ENCODE measurements at places on chromosomes 7 and 10. TPM values are rescaled to one million over a fixed set of nuclear protein-coding genes. Genes with fewer than 3 reads are reported as not detected.

The SLC16A9 gene
- 2.5 TPM for total RNA-seq

GRCh38 chr7:116329686-116330503, 119.6 kb downstream of the TES start:
- no peaks in the 10 kb centered on the region for H3K27me3 ChIP-seq
- no peaks in the 10 kb centered on the region for H3K4me1 ChIP-seq
- H3K27ac ChIP-seq: no peak overlapping the region

DNA sequence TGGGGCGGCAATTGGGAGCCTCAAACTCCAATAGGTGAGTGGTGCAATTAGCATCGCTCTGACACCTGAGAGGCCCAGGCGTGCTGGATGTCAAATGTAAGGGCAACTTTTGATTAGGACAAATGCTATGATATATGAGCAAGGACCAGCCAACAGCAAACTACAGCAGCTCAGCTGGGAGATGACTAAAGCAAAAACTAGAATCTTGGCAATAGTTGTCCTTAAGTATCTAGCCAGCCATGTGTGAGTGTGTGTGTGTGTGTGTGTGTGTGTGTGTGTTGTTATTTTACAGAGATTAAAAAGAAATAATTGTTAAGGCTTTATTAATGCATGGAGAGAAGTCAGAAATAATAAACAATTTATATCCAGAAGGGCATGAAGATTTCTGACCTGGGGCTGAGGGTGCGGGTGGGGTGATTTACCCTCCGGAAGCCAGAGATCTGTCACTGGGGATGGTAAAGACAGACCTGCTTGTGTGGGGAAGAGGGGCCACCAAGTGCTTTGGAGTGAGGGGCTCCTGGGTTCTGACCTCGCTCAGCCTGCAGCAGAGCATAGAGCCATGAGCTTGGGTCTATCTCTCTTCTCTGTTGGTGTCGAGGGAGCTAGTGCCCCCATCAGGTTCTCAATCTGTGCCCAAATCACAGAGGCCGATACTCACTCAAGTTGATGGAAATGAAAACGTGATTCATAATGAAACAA, 77.3 kb downstream of the EMX2 start:
- no peaks in the 10 kb centered on the region for H3K27me3 ChIP-seq
- DNase-seq: no peak
- H3K36me3 ChIP-seq: no peaks in the 10 kb centered on the region
- H3K27ac ChIP-seq: no peak overlapping the region
- no peaks in the 10 kb centered on the region for H3K4me1 ChIP-seq

The TMEM196 gene
- total RNA-seq: not detected

All from psoas muscle (tissue), 8 donors.